ENCODE measurements at places on chromosomes 5 and 9.

GRCh38 chr5:161676103-161676502 is 9.4 kb upstream of the GABRA6 start:
- DNase-seq, result no peak

DNA sequence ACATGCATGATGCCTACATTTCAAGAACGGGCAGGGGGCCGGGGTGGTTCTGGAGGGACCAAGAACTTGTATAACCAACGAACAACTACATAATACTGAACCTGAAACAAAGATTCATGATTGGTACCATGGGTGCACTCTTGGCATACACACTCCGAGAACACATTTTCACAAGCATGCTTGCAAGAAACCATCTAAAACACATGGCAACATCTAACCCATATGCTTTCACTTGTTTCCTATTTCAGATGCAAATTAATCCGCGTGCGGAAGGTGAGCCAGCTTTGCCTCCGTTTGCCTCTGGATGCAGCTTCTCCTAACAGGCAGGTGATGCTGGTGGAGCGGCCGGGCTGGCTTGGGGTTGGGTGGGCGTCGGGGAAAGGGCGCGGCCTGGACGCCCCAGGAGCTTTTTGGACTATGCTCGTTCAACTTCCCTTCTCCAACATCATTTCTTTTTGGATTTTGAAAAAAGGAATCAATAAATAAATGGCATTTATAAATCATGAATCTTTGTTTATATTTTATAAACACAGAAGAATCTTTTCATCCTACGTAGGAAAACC is 12.5 kb upstream of the SEC16A start:
- DNase-seq, result no peak

DNA sequence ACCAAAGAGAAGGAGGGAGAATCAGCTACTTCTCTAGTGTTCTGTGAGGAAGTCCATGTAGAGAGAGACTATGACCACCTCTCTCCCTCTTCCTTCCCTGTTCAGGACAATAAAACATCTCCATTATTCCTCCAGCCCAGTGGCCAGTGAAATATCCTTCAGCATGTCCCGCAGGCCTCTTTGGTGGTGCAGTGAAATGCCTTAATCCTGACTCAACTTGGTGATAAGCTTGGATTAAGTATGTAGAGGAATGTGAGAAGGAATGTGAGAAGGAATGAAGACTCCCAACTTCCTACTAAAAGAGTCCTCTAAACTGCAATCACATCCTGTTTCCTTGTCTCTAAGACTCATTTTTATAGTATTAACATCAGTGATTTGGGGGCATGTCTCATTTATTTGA is 167.3 kb downstream of the TRPM3 start:
- DNase-seq, result no peak

DNA sequence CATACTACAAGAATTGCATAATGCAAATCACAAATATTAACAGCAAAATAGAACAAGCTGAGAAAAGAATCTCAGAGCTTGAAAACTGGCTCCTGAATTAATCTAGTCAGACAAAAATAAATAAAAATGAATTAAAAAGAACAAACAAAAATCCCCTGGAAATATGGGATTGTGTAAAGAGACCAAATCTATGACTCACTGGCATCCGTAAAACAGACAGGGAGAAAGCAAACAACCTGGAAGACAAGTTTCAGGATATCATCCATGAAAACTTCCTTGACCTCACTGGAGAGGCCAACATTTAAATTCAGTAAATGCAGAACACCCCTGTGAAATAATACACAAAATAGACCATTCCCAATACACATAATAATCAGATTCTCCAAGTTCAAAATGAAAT is 229.3 kb upstream of the CTNND2 start:
- no peak for DNase-seq

- no peak for DNase-seq
Observed at GRCh38 chr9:36154331-36154952, 14.7 kb upstream of the CCIN start.

DNA sequence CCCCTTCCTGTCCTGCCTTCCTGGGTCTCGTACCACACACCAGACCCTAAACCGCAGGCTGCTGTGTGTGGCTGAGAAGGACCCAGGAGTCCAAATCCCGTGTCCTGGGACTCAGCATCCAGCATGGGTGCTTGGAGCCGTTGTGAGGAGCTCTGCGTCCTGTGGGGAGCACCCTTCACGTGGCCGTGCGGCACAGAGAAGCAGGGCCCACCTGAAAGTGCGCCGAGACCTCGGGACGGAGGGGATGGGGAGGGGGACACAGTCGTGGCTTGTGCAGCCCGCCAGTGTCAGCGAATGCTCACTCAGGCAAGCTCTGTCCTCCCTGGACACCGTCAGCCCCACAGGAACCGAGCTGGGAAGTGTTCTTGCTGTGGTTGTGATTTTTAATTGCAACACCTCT is 244.6 kb downstream of the CACNA1B start:
- DNase-seq, result no peak

GRCh38 chr5:147408980-147409379 is 100.9 kb downstream of the DPYSL3 start:
- DNase-seq, result no peak

GRCh38 chr9:97526895-97527575 is 25.6 kb downstream of the TMOD1 start:
- no peak for DNase-seq

GRCh38 chr5:82018462-82018861 is 46.6 kb downstream of the ATG10 start:
- no peak for DNase-seq

DNA sequence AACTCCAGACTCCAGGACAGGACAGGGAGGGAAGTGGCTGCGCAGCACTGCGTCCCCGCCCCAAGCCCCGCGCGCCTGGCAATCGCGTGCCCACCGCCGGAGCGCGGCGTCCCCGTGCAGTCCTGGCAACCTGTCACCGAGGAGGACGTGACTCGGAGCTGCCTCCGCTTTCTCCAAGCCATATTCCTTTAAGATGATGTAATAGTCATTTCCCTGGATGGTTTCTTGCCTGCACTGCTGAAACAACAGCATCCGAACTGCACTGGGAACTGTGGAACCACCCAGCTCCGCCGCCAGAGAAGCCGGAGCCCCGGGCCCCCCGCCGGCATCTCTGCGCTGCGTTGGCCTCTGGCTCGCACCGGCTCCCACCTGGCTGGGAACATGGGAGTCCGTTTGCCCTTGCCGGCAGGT is 34.5 kb downstream of the KCTD16 start:
- no peak for DNase-seq
